ENCODE measurements at places on chromosomes 16 and 17.

GRCh38 chr17:81858170-81858966 is 2.0 kb downstream of the P4HB start:
- DNase-seq: no peak

DNA sequence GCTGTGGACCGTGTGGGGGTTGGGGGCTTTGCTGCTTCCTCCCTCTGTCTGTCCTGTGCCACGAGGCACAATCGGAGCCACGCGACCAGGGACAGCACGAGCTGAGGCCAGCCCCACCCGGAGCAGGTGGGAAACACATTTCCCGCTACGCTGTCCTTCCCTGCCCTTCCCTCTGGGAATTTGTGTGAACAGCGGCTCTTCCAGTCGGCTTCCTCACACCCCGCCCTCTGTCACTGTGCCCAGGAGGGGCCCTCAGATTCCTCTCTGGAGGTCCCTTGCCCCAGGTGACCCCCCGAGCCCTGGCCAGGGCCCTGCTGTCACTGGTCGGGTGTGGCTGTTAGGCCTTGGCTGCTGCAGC is 19.6 kb downstream of the SPIRE2 start:
- no peak for DNase-seq

GRCh38 chr16:58503863-58504688 is 4.1 kb downstream of the NDRG4 start:
- no peak for DNase-seq

- no peak for DNase-seq
Measured at GRCh38 chr16:54180421-54181359, 105.9 kb downstream of the IRX3 start.

GRCh38 chr16:9534759-9535158 is 443.3 kb downstream of the HAPSTR1 start:
- no peak for DNase-seq
